Muscle of back (tissue), 13 donors: ENCODE measurements at places on chromosomes 11 and 22.
A peak's percentile ranks its signal among the peaks of the same experiment; 100 is the strongest.

DNA sequence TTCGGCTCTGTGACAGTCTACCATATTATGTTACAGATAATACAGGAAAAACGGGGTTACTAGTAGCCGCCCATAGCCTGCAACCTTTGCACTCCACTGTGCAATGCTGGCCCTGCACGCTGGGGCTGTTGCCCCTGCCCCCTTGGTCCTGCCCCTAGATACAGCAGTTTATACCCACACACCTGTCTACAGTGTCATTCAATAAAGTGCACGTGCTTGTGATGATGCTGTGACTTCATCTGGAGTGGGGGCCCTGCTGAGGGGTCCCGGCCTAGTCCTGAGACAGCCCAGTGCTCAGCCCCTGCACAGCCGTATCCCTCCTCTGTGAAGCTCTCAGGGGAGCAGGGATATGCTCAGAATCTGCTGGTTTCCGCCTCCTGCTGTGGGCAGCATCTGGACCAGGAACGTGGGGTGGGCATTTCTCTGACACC lies 1.2 kb downstream of the IFITM1 start:
- no peak for DNase-seq

GRCh38 chr22:48713272-48714205 lies 1114.1 kb downstream of the BRD1 start:
- DNase-seq: peak; percentile 24

- no peak for DNase-seq
Observed at GRCh38 chr11:69209038-69209350, 53.3 kb downstream of the SMIM38 start.

GRCh38 chr11:76196849-76197248 lies 9.5 kb downstream of the WNT11 start:
- no peak for DNase-seq

GRCh38 chr11:79151396-79151795 lies 289.4 kb downstream of the TENM4 start:
- DNase-seq: no peak

GRCh38 chr11:108985945-108986279 lies 321.0 kb downstream of the DDX10 start:
- no peak for DNase-seq

DNA sequence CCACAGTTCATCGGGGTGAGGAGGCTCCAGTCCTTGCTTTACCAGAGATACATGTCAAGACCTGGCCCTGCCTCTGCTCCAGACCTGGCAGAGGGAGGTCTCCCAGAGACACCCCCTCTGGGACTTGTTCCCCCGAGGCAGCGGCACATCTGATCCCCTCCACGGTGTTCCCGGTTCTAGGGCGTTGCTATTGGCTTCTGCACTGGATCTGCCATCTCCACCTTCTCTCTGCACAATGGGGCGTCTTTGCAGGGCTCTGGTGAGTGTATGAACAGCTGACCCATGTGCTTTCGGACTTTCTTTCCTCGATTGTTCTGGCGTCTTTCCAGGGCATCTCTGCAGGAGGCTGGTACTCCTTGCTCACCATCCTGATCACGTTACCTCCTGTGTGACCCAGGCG lies 930.4 kb downstream of the TBC1D22A start:
- DNase-seq: no peak

DNA sequence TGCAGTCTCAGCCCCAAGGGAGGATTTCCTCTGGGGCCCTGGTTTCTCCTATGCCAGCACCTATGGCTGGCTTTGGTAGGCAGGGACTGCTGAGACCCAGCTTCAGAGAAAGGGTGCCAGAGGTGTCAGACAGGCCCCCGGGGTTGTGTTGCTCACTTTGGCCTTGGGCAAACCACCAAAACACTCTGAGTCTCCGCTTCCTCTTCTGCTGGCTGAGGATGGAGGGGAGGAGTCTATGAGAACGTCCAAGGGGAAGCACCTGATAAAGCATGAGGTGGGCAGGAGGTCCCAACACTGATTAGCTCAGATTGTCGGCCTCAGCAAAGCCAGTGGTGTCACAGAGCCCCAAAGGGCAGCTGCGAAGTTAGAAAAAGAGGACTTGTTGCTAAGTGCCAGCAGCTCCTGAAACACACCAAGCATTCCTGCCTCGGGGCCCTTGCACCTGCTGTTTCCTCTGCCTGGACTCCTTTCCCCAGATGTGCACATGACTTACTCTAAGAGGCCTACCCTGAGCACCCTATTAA lies 10.5 kb downstream of the SMTNL1 start:
- no peak for DNase-seq

DNA sequence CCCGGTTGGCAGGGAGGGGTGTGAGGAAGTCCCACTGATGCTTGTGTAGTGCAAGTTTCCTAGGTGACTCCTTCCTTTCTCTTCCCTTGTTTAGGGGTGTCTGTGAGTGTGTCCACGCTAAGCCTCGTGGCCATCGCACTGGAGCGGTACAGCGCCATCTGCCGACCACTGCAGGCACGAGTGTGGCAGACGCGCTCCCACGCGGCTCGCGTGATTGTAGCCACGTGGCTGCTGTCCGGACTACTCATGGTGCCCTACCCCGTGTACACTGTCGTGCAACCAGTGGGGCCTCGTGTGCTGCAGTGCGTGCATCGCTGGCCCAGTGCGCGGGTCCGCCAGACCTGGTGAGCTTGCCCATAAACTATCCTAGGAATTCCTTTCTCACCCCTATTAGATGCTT lies 10.4 kb downstream of the CCKBR start:
- DNase-seq: no peak

DNA sequence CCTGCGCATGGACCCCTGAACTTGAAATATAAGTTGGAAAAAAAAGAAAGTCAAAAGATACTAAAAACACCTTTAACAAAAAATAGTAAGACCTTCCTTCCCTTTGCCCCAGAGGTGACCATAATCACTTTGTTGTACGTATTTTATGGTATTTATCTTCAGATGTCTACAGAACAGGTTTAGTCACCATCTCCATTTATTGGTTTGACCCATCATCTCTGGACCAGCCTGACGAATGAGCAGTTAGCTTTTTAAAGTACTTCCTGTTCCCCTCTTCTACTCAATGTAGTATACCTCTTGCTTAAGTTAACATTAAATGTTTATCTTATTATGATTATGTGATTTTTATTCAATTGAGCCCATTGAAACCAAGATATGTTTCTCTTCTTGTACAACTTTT lies 64.7 kb upstream of the CREB3L1 start:
- no peak for DNase-seq

DNA sequence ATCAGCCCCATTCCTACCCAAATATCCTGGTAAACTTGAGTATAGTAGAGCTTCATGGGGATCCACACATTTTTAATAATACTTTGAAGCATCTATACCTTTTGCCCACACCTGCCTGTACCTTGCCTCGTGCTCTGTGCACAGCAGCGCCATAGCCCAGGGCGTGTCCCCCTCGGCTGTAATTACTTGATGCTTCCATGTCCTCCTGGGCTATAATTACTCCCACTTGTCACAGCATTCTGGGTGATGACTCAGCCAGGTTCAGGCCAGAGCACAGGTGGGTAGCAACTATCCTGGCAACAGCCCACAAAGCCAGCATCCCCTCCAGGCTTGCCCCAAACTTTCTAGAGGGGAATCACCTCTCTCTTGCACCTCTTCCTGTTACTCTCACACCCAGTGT lies 23.7 kb upstream of the SLC36A4 start:
- DNase-seq: no peak

GRCh38 chr11:94849839-94850238 lies 81.7 kb downstream of the AMOTL1 start:
- DNase-seq: peak; percentile 75

DNA sequence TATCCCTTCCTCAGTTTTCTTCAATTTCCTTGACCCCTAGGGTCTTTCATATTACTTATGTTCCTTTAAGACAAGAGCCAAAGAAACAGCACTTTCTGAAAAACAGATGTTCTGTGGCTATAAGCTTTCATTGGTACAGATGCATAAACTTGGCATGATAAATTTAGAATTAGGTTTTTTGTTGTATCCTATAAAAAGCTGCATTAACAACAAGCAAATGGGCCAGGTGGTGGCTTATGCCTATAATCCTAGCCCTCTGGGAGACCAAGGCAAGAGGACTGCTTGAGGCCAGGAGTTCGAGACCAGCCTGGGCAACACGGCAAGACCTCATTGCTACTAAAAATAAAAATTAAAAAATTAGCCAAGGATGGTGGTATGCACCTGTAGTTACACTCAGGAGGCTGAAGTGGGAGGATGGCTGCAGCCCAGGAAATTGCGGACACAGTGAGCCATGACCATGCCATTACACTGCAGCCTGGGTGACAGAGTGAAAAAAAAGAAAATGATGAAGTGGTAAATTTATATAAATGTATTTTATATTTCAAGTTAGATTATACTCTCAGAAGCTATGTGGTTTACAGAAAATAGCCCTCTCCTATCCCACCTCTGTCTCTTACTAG lies 18.3 kb downstream of the KMT5B start:
- DNase-seq: no peak

DNA sequence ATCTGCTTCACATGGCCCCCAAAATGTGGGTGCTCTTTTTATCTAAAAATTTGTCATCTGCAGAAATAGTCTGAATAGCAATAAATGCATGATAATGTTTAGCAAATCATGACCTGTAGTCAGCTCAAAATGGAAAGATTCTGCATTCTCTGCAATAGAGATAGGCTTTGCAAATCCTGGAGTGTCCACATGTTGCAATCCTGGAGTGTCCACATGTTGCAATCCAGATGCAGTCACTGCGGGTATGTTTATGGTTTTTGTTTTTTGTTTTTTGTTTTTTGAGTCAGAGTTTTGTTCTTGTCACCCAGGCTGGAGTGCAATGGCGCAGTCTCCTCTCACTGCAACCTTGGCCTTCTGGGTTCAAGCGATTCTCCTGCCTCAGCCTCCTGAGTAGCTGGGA lies 20.2 kb upstream of the LRRC32 start:
- no peak for DNase-seq

GRCh38 chr11:66881927-66882452 lies 25.1 kb downstream of the LRFN4 start:
- DNase-seq: no peak

GRCh38 chr22:33747029-33747428 lies 173.2 kb downstream of the LARGE1 start:
- no peak for DNase-seq

- peak; percentile 82 for DNase-seq
Observed at GRCh38 chr11:123473941-123474677, 44.0 kb downstream of the GRAMD1B start.
